ENCODE measurements at places on chromosomes 7 and 10. TPM values are rescaled to one million over a fixed set of nuclear protein-coding genes. Genes with fewer than 3 reads are reported as not detected.

CDC14C gene
- total RNA-seq: not detected

NUDT5 gene
- total RNA-seq: 126 TPM

PRSS2 gene
- total RNA-seq: not detected

SLC18A3 gene
- not detected for total RNA-seq

PTF1A gene
- total RNA-seq: not detected

TMEM270 gene
- not detected for total RNA-seq
